ENCODE measurements at places on chromosomes 7 and 10.

GRCh38 chr10:95814011-95814727 lies 58.2 kb downstream of the ENTPD1 start:
- DNase-seq, result no peak

- DNase-seq, result no peak
These were observed 107.6 kb downstream of the SEMA3E start for GRCh38 chr7:83541187-83541960.

- DNase-seq, result no peak
These were observed 23.5 kb downstream of the TMEM273 start for GRCh38 chr10:49164559-49165188.

DNA sequence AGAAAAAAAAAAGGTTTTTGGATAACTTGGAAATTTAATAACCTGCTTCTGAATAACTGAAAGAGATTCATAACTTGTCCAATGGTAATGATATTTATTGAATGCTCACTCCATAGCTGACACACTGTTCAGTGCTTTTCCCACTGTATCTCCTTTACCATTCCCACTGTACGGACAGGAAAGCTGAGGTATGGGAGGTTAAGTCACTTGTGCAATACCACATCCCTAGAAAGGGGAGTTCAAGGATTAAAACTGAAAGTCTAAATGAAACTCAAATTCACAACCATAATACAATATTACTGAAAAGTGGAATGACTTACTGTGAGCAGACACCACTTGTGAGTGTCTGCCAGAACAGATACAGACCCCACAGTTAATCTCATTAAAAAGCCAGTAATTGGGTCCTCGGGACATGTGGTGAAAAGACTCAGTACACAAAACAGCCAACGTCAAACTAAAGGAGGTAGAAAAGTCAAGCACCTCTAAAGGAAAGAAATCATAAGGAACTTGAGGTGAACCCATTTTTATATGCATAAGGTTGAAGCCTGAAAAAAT lies 13.8 kb upstream of the RHOBTB1 start:
- DNase-seq, result no peak

DNA sequence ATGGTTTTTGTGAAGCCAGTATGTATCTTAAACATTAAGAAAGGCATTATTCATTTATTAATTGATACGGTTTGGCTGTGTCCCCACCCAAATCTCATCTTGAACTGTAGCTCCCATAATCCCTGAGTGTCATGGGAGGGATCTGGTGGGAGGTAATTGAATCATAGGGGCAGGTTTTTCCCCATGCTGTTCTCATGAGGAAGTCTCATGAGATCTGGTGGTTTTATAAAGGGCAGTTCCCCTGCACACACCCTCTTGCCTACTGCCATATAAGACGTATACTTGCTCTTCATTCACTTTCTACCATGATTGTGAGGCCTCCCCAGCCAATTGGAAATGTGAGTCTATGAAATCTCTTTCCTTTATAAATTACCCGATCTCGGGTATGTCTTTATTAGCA lies 28.1 kb downstream of the OTUD1 start:
- DNase-seq, result no peak

DNA sequence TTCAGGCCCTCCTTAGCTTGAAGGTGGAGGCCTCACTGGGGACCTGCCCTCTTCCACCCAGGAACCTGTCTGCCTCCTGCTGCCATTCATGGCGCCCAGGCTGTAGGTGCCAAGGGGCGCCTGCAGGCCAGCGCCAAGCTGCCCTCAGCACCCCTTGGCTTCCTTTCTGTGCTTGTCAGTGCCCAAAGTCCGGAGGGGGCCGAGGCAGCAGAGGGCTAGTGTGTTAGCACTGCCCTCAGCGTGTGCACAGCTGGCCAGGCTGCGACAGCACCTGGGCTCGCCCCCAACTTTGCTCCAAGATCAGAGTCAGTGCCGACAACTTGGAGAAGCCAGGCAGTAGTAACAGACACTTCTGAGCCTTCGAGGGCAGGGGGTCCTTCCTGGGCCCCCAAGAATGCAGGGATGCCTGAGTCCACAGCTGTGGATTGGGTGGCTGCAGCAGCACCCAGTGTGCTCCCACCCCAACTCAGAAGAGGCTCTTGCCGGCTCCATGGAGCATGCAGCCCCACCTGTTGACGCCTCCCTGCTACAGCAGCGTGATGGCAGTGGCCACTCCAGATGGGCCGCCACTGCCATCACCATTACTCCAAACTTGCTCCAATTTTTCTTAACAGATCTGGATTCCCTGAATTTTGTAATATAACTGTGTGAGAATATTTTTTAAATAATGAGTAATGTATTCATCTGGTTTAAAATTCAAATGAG lies 41.7 kb downstream of the CACUL1 start:
- DNase-seq, result no peak

- no peak for DNase-seq
These were observed 72.9 kb upstream of the GRID1 start for GRCh38 chr10:86439544-86439943.

- no peak for DNase-seq
These were observed 26.0 kb downstream of the CABCOCO1 start for GRCh38 chr10:61688551-61689308.

DNA sequence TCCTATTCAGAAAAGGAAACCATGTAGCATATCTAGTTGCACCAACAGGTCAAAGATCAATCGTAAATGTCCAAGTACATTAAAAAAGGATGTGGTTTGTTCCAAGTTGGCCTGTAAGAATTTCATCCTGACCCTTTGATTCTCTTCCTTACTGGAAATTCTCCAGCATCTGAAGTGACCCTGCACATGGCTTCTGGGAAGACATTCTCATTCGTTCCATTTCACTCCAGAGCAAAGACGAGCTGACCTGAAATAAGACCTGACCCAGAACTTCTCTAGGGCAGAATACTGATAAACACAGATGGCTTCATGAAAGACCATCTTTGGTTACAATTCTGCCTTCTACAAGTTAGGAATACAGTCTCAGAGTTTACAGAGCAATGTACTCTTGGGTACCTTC lies 39.8 kb downstream of the ASB4 start:
- no peak for DNase-seq

GRCh38 chr10:119541046-119541445 lies 1.5 kb downstream of the RGS10 start:
- no peak for DNase-seq

GRCh38 chr10:24894309-24894708 lies 58.1 kb downstream of the PRTFDC1 start:
- no peak for DNase-seq

DNA sequence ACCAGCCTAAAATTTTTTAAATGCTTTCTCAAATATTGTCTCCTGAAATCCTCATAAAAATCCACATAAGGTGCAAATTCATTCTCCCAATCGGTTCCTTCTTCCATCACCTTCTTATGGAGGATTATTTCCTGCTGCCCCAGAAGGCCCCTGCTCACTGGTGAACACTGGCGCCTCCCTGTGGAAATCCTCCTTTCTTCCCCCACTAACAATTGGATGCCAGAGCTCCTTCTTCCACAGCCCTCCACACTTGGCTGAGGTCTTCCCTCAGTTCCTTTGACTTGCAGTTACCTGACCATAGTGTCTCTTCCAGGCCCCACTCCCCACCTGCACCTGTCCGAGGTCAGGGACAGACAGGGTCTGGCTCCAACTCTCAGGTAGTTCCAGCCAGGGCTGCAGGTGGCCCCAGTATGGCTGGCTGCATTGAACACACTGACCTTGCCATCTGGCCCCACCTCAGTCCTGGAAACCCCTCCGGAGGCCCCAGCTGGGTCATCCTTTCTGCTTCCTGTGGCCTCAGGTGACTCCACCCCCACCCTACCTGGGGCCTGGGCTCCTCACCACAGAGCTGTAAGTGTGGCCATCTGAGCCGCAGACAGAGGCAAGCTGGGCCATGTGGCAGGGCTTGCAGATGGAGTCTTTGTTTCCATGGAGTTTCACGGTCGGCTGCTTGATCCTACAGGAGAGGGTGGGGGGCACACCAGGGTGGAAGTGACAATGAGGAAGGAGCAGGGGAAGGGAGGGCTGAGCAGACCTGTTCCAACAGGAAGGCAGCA lies 18.4 kb downstream of the SPOCK2 start:
- no peak for DNase-seq

DNA sequence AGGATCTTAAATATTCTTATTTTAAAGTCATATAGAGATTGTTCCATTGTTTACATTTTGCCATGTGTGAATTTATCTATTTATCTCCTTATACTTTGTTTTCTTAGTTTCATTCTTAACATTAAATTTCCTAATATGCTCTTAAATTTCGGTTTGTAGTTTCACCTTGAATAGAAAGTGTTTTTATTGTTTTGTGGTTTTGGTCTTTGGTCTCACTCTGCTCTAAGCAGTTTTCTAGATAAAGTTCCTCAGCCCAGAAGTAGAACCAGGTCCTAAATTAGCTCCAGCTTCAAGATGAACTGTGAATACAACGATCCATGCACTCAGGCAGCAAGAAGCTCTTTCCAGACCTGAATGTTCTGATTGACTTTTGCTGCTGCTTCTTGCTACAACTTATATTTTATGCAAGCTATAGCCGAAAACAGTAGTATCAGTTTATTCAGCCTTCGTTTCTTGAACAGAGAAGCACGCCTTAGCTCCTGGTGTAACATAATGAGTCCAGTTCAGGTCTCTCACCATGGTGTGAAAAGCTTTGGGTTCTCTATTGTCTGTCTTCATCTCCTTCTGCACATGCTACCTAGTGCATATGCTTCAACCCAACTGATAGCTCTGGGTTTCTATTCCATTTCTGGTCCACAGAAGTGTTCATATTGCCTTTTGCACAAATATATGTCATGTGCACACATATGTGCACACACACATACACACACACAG lies 95.3 kb downstream of the SEM1 start:
- no peak for DNase-seq

- no peak for DNase-seq
These were observed 18.4 kb downstream of the RGS10 start for GRCh38 chr10:119523895-119524719.

- DNase-seq, result no peak
These were observed 272.8 kb upstream of the IMMP2L start for GRCh38 chr7:111835066-111835465.

DNA sequence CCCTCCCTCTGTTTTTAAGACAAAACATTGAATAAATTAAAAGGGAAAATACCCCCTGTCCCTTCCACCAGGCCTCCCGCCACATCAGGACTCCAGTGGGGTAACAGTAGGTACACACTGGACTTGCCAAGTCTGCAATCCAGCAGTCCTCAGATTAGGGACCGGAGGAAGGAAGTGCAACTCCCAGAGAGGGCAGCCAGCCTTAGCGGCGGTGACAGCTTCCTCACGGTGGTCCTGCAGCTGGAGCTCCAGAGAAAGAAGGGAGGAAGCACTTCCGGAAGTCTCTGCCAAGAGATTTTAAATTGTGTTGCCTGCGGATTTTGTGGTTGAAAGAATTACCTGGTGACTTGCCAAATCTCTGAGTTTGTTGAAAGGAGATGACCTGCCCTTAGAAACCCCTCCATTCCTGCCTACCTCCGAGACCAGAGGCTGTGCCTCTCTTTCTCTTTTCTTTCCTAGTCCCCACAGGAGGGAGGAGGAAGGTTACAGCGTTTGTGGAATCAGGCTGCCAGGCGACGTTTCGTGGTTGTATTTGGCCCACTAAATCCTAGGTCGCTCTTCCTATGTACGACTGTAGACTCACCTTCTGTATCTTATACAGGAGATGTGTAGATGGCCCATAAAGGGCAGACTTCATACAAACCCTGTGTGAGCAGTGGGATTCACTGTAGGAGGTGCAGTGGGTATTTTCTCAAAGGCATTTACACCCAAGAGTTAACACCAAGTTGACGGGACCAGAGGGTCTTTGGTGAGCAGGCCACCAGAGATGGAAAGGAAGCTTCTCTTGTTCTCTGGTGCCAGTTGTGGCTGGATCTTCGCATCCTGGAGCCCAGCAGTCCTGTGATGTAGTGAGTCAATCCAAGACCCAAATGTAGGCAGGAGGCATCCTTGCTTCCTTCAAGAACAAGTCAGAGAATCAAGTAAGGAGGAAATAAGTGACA lies 77.9 kb downstream of the INSIG1 start:
- DNase-seq, result no peak

DNA sequence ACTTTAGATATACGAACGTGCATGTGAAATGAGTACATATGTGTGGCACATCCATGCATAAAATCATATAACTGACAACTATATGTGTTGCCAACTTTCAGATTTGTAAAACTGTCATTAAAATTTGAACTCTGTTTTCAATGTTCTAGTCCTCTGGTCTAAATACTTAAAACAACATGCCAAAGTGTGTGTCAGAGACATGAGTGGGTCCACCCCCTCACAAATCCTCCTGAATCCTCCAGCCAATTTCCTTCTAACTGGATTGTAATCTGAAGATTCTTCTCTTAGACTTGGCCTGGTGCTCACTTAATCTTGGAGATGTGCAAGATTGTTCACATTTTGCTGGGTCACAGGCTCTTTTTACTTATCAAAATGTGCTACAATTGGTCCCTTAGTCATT lies 184.1 kb downstream of the RELN start:
- DNase-seq, result no peak

DNA sequence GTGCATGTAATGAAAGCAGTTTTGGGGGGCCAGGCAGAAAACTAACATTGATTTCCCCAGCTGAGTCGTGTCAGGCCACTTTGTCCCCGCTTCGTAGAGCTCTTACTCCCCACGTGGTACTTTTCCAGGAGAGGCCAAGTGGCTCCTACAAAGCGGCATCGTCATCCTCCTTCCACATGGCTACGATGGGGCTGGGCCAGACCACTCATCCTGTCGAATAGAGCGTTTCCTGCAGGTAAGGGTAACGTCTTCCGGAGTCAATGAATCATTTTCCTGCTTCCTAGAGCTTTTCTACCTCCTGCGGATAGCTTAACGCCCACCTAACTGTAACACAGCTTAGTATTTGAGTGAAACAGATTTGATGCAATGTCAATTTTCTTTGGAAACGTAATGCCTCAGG lies 21.7 kb upstream of the SEC61A2 start:
- DNase-seq, result no peak

- DNase-seq, result no peak
These were observed 277.6 kb upstream of the SORCS1 start for GRCh38 chr10:107442035-107442505.

GRCh38 chr10:86699125-86699524 lies 30.8 kb downstream of the LDB3 start:
- DNase-seq, result no peak

DNA sequence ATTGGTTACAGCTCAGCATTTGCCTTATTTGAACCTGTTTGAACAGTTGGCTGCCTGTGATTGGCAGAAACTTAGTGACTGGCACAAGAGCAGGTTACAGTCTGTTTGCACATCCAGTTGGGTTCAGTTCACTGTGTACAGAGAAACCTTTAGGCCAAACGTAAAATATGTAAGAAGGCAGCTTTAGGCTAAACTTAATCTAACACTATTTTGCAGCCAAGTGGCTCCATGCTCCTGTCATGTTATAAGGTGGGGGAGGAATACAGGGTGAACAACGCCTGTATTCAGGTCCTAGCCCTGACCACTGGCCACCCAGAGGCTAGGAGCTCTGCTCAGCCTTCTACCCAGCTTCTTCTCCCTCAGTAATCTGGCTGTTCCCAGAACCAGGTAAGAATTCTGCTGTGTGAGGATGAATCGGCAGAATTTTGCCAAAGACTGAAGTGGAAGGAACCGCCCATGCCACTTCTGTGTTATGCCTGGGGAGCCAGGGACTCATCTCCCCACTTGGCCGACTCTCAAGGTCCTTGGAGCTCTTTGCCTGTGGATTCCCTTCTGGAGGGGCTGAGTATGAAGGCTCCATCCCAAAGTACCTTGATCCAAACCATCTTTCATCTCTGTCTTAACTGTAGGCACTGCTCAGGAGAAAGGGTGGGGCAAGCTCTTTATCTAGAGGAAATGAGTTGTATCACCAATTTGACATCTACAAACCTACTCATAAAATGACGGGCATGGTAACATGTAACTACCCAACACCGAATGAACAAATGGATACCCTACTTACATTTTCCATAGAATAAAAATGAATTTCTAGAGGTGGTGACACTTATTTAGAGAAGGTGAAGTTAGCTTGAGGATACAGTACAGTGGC lies 164.4 kb upstream of the NAMPT start:
- DNase-seq, result no peak

GRCh38 chr10:125375210-125375609 lies 214.8 kb upstream of the CTBP2 start:
- no peak for DNase-seq
